ENCODE measurements at places on chromosomes 1 and 21. TPM values are rescaled to one million over a fixed set of nuclear protein-coding genes. Genes with fewer than 3 reads are reported as not detected.

- no peak for DNase-seq
These were observed 41.7 kb upstream of the RXRG start for GRCh38 chr1:165486663-165487062.

- no peak for DNase-seq
These were observed 208.8 kb downstream of the KIF26B start for GRCh38 chr1:245363461-245364200.

GRCh38 chr1:31765516-31765915 is 1.4 kb upstream of the ADGRB2 start:
- DNase-seq: no peak

- peak; percentile 57 for DNase-seq
These were observed 797 bp downstream of the CC2D1B start for GRCh38 chr1:52365071-52365745.

GRCh38 chr1:1397839-1398523 is 1.2 kb downstream of the CCNL2 start:
- no peak for DNase-seq

DNA sequence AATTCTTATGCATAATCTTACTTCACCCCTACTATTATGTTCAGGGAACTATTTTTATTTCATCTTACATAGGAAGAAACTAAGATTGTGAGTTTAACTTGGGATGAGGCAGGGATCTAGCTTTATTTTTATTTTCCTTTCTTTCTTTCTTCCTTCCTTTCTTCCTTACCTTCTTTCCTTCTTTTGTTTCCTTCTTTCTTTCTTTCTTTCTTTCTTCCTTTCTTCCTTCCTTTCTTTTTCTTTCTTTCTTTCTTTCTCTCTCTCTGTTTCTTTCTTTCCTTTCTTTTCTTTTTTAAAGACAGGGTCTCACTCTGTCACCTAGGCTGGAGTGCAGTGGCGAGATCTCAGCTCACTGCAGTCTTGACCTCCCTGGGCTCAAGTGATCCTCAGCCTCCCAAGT is 28.9 kb downstream of the NEK2 start:
- no peak for DNase-seq

Gene RPS8
- 645 TPM for total RNA-seq

DNA sequence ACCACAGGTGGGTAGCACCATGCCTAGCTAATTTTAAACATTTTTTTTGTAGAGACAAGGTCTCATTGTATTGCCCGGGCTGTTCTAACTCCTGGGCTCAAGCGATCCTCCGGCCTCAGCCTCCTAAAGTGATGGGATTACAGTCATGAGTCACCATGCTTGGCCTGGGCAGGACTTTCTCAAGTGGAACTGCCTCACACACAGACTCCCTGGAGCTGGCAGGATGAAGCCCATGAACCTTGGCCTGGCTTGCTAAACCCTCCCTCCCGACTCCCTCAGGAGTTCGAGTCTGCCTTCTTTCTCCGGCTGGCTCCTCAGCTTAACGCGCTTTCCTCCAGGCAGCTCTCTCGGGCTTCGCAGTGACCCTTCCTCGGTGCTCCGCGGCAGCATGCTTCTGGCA is 7.7 kb upstream of the ECE1 start:
- DNase-seq: no peak

DNA sequence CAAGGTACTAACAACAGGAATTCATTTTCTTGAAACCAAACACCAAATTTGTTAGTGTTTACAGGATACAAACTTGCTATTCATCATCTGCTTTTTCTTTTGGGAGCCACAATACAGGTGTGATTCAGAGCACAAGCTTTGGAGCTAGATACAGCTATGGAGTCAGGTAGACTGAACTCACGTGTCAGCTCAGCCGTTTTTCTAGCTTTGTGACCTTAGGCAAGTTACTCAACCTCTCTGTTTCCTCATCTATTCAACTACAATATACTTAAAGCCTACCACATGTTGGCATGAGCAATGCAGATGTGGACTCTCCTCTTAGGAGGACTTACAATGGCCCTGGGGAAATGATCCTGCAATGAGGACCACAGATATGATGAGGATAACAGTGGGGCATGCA is 6.3 kb downstream of the HTR1D start:
- no peak for DNase-seq

Gene CD160
- total RNA-seq: not detected

DNA sequence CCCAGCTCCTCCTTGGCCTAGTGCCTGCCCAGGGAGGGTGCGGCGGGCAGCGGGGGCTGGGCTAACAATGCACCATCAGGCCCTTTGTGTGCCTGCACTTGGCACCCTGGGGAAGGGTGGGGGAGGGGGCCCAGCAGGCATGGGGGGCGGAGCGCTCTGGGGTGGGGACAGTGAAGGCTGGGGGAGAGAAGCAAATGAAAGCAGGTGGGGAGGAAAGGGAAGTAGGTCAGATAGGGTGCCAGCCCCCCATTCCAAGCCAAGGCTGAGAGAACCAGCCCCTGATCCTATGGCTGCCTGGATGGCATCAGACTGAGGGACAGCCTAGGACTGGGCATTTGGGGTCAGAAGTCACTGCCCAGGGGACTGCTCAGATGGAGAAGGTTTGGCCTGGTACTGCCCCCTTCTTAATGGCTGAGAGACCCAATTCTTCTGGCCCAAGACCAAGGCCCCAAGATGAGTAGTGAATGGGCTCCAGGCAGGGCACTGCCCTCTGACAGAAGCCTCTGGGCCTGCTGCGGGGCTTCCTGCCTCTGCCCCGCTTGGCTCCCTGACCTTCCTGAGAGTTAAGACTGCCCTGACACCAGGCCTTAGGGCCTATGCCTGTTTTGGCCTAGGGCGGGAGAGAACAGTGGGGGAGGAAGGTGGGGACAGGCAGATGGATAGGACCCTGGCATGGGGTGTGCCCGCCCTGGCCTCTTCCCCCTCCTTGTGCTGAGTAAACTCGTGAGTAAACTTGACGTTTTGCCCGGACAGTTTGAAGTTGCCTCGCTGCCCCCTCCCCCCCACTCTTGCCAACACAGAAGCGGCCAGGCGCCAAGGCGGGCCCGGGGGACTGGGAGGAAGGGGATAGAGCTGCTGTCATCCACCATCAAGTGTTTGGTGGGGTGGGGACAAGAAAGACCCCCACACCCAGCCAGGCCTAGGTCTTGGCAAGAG is 2.7 kb downstream of the ZBTB7B start:
- peak; percentile 69 for DNase-seq

DNA sequence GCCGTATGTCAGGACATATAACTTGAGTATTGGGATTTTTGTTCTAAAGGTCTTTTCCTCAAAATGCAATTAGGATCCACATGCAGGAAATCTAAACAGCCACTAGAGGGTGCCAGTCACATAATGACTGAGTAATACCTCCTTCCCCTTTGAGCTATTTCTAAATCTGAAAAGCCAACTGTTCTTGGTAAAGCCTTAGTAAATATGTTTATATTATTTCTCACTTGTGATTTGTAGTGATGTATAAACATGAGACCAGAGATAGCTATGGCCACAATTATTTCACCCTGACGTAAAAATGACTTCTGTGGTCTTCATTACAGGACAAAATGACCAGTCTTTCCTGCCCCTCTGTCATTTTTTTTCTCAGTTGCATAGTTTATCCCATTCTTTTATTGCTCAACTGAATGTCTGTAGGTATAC is 41.0 kb upstream of the DR1 start:
- peak; percentile 54 for DNase-seq

GRCh38 chr1:151852733-151853132 is 779 bp downstream of the THEM5 start:
- DNase-seq: no peak

GRCh38 chr1:216820345-216820744 is 97.1 kb upstream of the ESRRG start:
- no peak for DNase-seq

Gene RORC
- 20.7 TPM for total RNA-seq

GRCh38 chr1:204868340-204868700 is 2.3 kb upstream of the NFASC start:
- DNase-seq: no peak

- DNase-seq: no peak
These were observed 11.6 kb upstream of the PCP4 start for GRCh38 chr21:39855595-39855994.

Gene ERRFI1
- total RNA-seq: 7.9 TPM

GRCh38 chr21:38486706-38487105 is 11.6 kb downstream of the ERG start:
- no peak for DNase-seq

- DNase-seq: no peak
These were observed 73.5 kb upstream of the PDC start for GRCh38 chr1:186534401-186534800.

- no peak for DNase-seq
These were observed 161.4 kb upstream of the LMO4 start for GRCh38 chr1:87167157-87167789.

DNA sequence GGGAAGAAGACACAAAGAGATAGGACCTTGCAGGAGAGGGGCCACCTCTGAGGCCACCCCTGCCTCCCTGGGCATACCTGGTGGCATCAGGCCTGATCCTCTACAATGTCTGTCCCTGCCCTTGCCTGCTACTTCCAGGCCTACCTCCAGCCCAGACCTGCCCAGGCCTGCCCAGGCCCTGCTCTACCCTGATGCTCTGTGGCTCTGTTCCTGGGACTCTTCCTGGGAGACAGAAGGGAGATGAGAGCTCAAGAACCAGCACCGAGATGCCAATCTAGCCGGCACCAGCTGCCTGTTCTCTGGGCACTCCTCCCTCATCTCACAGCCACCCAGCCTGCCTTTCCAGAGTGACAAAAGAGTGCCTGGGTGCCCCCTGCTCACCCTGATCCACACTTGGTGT is 2.7 kb downstream of the CELF3 start:
- no peak for DNase-seq

Gene COL24A1
- 0.33 TPM for total RNA-seq

DNA sequence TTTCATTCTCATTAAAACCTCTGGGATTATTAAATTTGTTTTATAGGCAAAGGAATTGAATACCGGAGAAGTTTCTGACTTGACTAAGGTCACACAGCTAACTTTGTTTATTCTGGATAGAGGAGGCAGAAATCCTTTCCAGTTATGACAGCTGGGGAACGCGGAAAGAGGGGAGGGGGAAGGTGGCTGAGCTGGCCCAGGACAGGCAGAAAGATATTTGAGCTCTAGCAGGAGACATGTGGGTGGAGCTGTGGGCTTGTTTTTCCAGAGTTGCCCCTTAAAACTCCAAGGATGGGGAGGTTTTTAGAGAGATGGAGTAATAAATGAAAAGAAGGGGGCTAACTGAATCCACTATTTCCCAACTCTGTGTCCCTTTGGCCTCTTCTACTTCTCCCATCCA is 27.8 kb downstream of the FOXD2 start:
- DNase-seq: peak; percentile 13

GRCh38 chr1:186030453-186030852 is 296.3 kb downstream of the HMCN1 start:
- DNase-seq: no peak

GRCh38 chr1:91166106-91166712 is 144.4 kb upstream of the ZNF644 start:
- peak; percentile 36 for DNase-seq

Gene OLFML2B
- total RNA-seq: 1.8 TPM

GRCh38 chr1:101161619-101162018 is 75.2 kb upstream of the S1PR1 start:
- DNase-seq: no peak

Gene RPE65
- not detected for total RNA-seq

DNA sequence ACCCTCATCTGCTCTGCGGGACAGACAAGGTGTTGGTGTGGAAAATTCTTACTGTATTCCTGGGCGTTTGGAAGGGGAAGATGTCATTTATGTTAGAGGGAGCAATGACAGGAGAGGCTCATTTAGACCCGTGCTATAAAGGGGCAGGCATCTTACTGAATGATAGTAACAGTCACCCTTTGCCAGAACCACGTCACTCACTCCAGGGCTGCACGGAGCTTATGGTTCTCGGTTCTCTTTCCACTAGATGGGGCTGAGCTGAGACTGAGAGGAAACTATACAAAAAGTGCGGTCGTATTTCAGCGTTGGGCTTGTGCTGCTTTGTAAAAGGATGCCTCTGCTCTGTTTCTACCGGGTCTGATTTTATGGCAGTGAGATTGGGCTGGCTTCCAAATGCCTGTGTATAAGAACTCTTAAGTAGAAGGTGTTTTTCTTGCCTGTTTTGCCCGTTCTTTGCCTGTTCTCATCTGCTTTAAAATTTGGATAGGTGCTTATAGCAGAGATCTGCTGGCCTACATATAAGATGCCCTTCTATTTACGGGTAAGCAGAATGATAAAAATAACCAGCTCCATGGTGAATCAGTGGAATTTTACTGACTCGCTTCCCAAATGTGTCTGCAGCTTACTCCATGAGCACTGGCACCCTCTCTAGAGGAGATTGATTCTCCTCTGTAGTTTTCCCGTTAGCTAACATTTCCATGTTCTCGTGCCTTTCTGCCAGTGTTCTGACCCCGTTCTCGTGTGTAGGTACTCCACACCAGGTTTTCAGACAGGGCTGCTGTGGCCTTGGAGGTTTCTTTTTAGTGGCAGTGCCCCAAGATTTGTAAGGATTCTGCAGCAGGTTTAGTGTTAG is 55.9 kb downstream of the MRPS6 start:
- DNase-seq: peak; percentile 79

GRCh38 chr1:159439422-159439821 is at the start of gene OR10J1:
Gene OR10J1, plus strand, starts transcription at chr1:159439722. Its CDS starts 70 bp downstream, at chr1:159439792.
- DNase-seq: no peak

Gene HENMT1
- 0.79 TPM for total RNA-seq

DNA sequence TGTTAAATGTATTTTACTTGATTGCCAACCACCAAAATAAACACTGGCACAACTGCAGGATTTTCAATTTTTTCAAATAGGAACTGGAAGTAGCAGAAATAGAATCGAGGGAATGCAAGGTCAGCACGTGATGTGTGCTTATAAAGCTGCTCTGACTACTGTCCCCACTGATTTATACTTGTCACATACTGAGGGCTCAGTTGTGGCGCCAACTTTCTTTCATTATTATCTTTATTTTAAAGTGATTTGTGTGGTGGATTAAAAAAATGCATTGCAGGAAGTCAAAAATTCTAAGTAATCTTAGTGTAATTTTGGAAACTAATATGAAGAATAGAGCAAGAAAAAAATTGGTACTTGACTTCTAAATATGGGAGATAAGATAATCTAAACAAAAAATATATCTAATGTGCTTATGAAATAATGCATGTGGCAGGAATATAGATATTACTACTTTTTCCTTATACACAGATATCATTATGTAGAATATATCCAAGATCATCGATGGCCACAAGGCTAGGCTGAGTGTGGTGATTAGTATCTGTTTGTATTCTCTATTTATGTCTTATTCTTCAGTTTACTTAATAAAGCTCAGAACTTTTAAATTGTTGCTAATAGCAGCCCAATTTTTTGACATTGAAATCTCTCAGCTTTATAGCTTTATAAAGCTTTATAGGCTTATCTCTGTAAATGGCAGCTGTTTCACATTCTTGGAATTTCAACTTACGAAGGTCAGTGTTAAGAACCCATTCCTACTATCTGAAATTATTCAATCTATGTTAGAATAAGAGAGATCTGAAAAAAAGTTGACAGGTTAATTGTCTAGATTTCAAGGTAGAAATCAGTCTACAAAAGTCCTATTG is 404.5 kb upstream of the ADAMTS5 start:
- DNase-seq: peak; percentile 13

Gene OR2AK2
- not detected for total RNA-seq

Gene PLA2G2D
- total RNA-seq: not detected

- no peak for DNase-seq
These were observed 326.4 kb downstream of the NTNG1 start for GRCh38 chr1:107467286-107467685.

Gene TMPRSS15
- not detected for total RNA-seq

Gene APH1A
- 82.2 TPM for total RNA-seq

Data from heart right ventricle (tissue), 16 donors.